ENCODE measurements at places on chromosomes 4 and X.

DNA sequence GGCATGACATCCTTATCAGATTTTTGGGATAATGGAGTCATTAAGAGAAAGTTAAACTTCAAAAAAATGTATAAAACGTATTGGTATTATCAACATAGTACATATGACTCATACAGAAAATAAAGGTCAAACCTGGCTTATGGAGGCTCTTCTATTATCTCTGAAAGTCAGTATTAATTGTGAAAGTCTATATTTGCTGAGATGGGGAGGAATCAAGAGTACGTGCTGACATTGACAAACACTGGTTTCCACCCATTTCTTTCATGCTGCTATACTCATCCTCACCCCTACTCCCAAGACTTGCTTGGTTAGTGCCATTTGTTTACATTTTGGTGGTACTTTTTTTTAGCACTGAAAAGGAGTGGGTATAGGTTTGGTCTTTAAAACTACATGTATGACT is 30.8 kb upstream of the PLA2G12A start:
- no peak for DNase-seq

DNA sequence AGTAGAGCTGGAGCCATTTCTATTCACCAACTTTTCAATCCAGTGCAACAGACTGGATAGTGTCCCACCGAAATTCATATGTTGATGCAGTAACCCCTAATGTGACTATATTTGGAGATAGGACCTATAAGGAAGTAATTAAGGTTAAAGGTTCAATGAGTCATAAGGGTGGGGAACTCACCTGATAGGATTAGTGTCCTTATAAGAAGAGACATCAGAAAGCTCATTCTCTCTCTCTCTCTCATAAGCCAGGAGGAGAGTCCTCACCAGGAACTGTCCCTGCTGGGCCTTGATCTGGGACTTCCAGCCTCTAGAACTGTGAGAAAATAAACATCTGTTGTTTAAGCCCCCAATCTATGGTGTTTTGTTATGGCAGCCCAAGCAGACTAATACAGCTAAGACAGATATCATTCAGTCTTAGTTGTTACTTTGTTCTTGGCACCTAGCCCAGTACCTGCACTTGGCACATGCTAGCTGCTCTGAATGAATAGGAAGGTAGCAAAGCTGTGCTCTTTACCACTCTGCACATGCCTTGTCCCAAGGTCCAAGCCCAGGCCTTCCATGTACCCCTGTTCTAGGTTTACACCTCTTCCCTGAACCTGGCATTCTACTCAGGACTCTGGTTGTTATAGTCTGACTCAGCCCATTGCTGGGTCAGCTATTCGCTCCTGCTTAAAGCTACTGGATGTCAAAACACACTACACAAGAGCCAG is 19.2 kb upstream of the BRS3 start:
- DNase-seq, result no peak

DNA sequence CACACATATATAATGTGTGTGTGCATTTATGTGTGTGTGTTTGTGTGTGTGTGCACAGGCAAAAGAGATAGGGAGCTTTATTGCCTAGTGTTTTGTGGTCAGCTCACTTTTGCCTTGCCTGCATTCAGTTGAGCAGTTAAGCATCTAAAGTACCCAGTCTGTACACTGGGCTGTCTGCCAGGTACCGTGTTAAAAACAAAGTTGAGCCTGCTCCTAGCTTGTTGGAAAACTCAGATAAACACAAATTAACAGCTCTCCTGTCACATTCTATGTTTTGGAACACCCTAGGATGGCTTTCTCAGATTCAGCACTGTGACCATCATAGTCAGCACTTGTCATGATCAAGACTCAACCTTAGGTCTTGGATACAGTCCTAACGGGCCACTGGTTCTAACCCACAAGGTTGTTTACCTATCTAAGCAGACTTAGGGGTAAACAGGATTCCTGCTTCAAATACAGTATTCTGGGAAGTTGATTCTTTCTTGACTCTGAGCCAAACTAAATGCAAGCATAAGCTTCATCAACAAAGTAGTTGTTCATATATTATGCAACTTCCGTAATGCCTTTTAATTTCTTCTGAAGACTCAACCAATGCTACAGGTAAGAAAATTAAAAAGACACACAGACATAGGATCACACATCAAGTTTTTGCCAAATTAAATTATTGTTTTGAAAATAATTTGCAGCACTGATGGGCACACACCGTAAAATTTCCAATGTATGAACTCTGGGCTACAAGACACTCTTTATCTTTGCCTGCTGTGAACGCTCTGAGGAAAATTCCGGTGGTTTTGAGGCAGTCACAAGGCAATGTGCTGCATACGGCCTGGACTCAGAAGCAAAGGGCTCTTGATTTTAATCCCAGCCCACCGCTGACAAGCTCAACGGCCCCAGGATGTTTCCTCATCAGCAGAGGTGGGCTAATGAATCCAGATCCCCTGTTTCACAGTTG is 11.3 kb upstream of the CD99 start:
- DNase-seq, result peak; percentile 60

- DNase-seq, result no peak
Measured at GRCh38 chr4:60923075-60923474, 277.1 kb upstream of the ADGRL3 start.

- no peak for DNase-seq
Measured at GRCh38 chrX:105228602-105229001, 8.1 kb upstream of the TEX13A start.

DNA sequence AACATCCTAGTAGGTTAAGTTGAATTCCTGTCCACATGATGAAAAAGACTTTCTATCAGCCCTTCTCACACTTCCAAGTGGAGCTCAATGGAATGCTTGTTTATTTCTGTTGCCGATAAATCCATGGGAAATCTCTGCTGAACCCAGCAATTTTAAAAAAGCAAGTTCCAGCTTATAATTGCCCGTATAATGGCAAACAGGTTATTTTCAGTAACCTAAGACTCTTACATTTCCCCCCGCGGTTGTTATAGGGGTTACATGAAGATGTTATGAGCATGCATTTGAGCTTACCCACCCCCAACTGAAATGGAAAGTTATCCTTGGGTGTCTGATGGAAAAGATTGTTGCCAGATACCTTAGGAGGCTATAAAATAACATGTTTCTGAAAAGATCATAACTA is 136.2 kb downstream of the PALLD start:
- DNase-seq, result no peak

DNA sequence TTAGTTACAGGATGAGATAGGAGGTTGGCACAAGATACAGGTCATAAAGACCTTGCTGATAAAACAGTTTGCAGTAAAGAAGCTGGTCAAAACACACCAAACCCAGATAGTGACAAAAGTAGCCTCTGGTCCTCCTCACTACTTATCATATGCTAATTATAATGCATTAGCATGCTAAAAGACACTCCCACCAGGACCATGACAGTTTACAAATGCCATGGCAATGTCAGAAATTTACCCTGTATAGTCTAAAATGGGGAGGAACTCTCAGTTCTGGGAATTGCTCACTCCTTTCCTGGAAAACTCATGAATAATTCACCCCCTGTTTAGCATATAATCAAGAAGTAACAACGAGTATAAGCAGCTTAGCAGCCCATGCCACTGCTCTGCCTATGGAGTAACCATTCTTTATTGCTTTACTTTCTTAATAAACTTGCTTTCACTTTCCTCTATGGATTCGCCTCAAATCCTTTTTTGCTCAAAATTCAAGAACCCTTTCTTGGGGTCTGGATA is 1254.4 kb downstream of the PCDH7 start:
- no peak for DNase-seq

DNA sequence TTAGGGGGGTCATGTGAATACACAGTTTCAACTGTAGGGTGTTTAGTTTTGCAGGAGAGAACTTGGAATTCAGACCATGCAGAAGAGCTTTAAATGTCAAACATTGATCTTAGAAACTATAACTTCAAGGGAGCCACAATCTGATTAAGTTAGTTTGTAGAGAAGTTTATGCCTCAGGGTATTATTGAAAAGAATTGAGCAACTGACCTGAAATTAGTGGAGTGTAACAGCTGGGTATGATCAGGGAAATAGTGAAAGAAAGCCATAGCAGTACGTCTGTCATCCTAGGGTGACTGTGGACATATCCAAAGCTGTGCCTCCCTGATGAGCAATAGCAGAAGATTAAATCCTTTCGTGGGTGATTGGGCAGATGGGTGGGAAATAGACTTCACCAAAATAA is 63.8 kb downstream of the FAM47B start:
- no peak for DNase-seq

DNA sequence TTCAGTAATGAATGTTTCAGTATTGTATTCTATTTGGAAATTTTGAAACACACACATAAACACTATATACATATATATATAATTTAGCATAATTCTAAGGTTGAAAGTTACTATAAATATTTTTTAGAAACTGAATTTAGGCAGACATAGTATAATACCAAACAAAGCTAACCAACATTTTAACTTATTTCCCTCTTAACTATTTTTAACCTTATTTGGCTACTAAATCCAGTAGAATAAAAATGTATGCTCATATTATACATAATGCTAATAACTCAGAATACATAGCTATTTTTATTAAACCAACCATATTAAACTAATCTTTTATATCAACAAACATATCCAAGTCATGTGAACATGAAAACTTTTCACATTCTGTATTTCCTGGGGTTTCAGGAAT is 563.6 kb downstream of the ADGRL3 start:
- no peak for DNase-seq

Data from breast epithelium (tissue), 4 donors.